Suprapubic skin (tissue), 4 donors: ENCODE measurements at places on chromosomes 7 and 10. TPM values are rescaled to one million over a fixed set of nuclear protein-coding genes. Genes with fewer than 3 reads are reported as not detected.

DNA sequence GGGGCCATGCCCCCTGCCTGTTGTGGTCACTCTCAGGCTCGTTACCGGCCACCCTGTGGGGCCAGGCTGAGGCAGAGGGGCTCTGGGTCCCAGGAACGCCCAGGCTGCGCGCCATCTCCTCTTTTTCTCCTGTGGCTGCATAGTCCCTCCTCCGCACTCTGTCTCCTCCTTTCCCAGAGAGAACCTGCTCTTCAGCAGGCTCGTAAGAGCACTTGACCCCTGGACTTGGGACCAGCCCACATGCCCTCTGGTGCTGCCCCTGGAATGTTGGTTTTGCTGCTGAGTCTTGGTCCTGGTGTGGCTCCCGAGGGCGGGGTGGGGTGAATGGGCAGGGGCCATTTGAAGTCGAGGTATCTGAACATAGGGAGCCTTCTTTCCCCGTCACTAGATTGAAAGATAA is 6.6 kb upstream of the BHLHA15 start:
- no peak for DNase-seq

- DNase-seq: no peak
Observed at GRCh38 chr7:31791881-31792280, 104.9 kb downstream of the PPP1R17 start.

- DNase-seq: no peak
Observed at GRCh38 chr7:8035647-8036518, 67.3 kb downstream of the GLCCI1 start.

GRCh38 chr7:1927937-1928644 is 258.0 kb downstream of the ELFN1 start:
- DNase-seq: no peak

GRCh38 chr10:102468683-102469082 is 17.3 kb upstream of the C10orf95 start:
- DNase-seq: no peak

- no peak for DNase-seq
Observed at GRCh38 chr7:15720849-15721471, 34.5 kb upstream of the MEOX2 start.

- DNase-seq: no peak
Observed at GRCh38 chr10:126843299-126843934, 61.8 kb upstream of the DOCK1 start.

The LIPF gene
- total RNA-seq: not detected

The FKBP6 gene
- total RNA-seq: not detected

The PLAU gene
- total RNA-seq: 8.4 TPM

The SPDYE9 gene
- total RNA-seq: not detected

The NFKB2 gene
- total RNA-seq: 15.1 TPM

The SLC25A13 gene
- 48.6 TPM for total RNA-seq
